ENCODE measurements at places on chromosomes 1 and 21.
A peak's percentile ranks its signal among the peaks of the same experiment; 100 is the strongest.

- DNase-seq = peak; percentile 47
Measured at GRCh38 chr1:109240158-109241152, 8.9 kb upstream of the CELSR2 start.

DNA sequence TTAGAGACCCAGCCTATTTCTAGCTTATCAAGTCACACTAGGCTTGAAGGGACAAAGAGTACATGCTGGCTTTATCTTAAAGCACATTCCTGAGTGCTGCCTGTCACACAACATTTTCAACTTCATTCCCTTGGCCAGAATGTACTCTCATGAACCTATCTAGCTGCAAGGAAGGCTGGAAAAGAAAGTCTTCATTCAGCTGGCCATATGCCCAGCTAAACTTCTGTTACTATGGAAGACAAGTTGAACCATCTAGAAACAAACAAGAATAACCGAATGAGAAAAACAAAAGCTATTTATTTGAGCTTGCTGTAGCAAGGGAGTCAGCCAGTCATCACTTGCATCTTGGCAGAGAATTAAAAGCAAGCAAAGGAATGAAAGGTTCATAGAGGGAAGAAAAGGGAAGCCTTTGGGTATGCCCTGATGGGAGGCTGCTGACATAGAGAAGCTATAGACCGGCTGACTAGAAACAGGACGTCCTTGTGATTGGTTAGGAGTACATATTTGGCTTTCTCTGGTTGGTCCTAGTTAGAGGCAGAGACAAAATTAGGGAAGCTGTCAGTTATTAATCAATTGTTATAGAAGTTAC is 108.4 kb downstream of the NEK7 start:
- DNase-seq = peak; percentile 79

GRCh38 chr1:84988588-84988987 is 8.3 kb downstream of the MCOLN2 start:
- DNase-seq = no peak

- peak; percentile 65 for DNase-seq
Measured at GRCh38 chr1:46533179-46533864, 18.1 kb downstream of the KNCN start.

DNA sequence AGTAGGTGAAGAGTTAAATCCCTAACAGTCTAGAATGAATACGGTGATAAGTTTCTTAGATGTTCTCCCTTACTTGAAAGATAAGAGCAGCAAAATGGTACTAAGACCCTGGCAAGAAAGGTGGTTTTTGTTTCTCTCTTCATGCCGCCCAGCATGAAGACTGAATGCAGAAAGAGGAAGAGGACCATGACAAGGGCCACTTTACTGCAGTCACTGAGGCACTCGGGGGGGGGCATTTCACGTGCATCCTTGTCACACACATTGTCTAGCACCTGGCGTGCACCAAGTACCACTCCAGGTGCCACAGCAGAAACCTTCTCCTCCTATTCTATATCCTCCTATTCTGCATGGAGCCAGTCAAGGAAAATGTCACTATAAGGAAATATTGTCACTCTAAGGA is 222.0 kb downstream of the TOMM20 start:
- no peak for DNase-seq

- DNase-seq = no peak
Measured at GRCh38 chr1:220326578-220326977, 54.3 kb upstream of the RAB3GAP2 start.

- DNase-seq = peak; percentile 94
Measured at GRCh38 chr1:107965110-107965991, at the start of gene VAV3. Gene VAV3, minus strand, starts transcription at chr1:107965180. Its CDS starts 311 bp downstream, at chr1:107964869.

DNA sequence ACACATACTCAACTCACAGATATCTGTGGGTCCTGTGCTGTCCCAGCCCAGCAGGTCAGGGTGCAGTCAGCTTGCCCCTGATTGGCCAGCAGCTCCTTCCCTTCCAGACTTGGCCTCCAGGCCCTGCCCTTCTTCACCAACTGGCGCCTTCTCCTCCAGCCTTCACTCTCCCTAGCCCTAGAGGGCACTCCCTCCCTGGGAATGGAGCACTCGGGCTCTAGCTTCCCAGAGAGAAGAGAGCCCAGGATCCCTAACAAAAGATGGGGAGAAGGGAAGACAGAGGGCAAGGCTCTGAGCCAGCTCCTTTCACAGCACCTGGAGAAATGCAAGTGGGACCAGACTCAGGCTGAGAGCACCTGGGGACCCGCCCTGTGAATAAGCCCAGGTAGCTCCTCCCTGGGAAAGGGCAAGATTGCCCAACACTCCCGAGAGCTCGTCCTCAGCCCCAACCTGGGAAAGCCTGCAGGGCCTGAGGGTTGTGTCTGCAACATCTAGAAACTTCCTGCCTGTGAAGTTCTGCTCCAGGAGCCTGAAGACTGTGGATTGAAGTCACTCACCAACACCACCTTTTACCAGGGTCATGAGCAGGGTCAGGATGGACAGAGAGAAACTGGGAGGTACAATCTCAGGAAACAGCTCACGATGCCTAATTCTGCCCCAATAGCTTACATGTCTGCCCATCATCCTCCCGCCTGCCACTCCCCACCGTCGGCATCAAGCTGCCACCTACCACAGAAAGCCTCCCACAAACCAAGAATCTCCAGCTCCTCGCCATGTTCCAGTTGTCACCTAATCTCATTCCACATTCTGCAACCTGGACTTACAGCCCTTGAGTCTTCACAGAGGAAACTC is at the start of gene PGLYRP4:
PGLYRP4 (minus strand) TSS at position 331 of the 852 bp plus-strand sequence. CDS start 909 bp downstream, outside the sequence.
- no peak for DNase-seq

GRCh38 chr1:37718181-37718900 is 26.0 kb downstream of the CDCA8 start:
- DNase-seq = no peak

- DNase-seq = no peak
Measured at GRCh38 chr1:162740755-162741154, 49.7 kb upstream of the HSD17B7 start.

DNA sequence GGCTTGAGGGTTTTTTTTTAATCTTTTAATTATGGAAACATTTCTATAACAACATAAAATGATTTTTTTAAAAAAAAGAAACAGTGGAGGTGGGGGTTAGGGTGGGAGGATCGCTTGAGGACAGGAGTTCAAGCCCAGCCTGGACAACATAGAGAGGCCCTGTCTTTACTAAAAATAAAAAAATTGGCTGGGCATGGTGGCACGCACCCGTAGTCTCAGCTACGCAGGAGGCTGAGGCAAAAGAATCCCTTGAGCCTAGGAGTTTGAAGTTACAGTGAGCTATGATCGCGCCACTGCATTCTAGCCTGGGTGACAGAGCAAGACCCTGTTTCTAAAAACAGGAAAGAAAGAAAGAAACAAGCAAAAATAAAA is 32.2 kb upstream of the RNF11 start:
- no peak for DNase-seq

DNA sequence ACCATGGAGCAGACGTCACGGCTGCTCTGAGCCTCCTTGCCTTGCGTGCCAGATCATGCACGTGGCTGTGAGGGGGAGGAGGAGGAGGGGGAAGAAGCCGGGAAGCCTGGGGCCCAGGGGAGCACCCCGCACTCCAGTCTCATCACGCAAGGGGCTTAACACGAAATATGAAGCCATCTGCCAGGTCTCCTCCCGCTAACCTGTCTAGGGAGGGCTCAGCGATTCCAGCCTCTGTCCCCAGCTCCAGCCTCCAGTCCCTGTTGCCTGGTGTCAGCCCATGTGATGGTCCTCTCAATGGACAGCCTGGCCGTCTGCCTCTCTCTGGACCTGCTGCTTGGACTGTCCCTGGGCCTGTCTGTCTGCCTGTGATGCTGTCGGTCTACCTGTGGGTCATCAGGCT is 22.5 kb upstream of the C1QA start:
- no peak for DNase-seq

- no peak for DNase-seq
Measured at GRCh38 chr1:53188099-53188498, 8.5 kb upstream of the CPT2 start.

DNA sequence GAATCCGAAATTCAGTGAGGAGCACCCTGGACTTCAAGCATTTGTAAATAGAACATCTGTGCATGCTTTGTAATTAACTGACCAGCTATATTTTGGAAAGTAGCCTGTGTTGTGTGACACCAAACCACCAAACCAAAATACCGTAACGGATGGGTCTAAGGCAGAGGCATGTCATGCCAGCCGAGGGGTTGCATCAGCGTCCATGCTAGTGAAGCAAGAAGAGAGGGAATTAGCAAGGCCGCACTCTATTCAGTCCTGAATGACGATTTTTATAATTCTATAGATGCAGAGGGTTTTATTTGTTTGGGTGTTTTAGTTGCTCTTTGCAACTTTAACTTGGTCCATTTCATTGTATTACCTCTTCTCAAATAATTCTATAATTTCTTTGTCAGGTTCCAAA is 116.8 kb upstream of the SMYD2 start:
- no peak for DNase-seq

DNA sequence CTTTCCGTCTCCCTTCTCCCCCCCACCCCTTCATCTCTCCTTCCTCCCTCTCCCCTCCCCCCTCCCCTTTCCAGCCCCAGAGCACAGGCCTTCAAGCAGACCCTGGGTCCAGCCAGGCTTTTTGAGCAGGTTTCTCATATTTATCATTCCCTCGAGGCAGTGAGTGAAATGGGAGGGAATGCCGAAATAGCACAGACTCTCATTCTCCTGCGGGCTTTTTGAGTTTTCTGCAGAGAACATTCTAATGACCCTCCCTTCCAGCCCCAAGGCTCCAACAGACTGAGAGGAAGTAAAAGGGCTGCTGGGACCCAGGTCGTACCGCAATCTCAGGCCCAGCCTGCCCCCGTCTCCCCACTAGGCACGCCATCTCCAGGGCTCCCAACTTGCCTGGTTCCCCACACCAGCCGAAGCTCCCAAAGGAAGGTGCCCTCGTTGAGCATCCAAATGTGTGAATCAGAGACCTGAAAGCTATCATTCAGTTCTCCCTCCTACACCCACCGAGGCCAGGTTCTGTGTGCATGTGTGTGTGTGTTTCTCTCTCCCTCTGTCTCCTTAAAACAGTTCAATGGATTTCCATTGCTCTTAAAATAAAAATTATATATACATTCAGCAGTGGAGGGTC is 22.3 kb downstream of the ACTA1 start:
- DNase-seq = no peak

DNA sequence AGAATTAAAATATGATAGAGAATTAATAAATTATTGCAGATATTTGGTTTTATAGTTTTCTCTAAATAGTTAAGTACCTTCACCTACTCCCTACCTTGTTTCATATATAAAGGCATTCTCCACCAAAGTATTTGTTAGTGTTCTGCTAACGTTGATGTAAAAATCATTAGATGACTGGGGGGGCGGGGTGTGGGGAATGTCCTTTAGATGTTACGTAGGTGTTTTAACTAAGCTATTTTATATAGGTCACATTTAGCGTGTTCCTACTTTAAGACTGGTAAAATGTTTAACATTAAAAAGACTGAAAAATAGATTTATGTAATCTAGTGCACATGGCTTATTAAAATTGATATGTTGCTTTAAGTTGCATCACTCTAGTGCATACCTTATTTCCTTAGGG is 48.6 kb downstream of the PTPRC start:
- no peak for DNase-seq

DNA sequence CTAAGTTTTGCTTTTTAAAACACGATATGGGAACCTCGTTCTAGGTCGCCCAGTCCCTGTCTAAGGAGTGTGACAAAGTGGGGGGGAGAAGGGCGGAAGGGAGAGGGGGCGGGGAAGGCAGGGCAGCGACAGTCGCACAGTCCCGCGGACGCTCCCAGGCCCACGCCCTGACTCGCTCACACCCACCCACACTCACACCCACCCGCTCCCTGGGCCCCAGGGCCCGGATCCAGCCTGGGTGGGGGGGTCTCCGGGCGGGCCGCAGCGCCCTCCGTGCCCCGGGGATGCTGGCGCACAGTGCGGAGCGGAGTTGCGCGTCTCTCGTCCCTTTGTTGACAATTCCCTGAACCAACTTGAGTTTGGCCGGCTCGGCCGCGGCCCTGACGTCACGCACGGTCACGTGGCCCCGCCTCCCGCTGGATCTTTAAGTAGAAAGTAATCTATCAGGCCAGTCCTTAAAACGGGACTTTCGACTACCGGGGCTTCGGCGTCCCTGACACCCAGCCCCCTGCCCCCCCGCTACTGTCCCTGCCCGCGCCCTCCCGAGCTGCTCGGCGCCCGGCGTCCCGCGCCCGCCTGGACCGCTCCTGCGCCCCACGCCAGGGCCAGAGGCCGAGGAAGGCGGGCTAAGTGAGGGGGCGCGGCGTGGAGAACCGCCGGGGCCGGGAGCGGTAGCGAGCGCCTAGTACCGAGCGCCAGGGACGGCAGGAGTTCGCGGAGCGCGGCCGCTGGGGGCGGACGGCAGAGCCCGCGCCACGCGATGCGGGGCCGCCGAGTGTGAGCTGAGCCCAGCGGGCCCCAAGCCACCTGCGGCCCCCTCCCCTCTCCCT is at the start of gene FOXD3:
FOXD3 (plus strand) TSS at position 454 of the 830 bp plus-strand sequence. CDS start 492 bp downstream, outside the sequence.
- peak; percentile 63 for DNase-seq

GRCh38 chr1:110616587-110616986 is 10.4 kb upstream of the KCNA2 start:
- DNase-seq = peak; percentile 93

DNA sequence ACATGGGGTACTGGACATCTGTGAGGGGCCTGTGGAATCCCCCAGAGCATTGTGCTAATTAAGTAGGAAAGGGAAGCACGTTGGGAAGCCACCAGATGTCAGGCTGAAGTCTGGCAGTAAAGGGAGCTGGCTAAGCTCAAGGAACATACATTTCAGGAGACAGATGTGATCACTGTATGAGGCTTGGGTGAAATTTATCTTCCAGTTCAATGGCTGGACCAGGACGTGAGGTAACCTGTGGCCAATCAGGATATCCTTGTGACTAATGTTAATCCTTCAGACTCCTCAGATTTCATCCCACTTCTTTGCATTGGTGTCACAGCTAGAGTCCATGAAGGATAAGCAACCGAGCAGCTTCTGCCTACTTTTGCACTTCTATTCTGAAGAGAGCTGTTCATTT is 110.2 kb upstream of the APP start:
- DNase-seq = no peak

DNA sequence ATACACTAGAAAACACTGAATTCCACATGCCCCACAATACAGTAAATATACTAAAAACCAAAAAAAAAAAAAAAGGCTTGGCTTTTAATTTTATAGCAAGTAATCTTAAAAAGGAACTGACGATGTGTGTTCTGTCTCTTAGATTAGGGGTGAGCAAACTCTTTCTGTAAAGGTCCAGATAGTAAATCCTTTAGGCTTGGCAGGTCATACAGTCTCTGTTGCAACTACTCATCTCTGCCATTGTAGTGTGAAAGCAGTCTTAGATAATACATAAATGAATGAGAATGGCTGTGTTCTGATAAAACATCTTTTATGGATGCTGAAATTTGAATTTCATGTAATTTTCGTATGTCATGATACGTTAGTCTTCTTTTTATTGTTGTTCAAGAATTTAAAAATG is 150.2 kb downstream of the SLC30A10 start:
- DNase-seq = no peak

DNA sequence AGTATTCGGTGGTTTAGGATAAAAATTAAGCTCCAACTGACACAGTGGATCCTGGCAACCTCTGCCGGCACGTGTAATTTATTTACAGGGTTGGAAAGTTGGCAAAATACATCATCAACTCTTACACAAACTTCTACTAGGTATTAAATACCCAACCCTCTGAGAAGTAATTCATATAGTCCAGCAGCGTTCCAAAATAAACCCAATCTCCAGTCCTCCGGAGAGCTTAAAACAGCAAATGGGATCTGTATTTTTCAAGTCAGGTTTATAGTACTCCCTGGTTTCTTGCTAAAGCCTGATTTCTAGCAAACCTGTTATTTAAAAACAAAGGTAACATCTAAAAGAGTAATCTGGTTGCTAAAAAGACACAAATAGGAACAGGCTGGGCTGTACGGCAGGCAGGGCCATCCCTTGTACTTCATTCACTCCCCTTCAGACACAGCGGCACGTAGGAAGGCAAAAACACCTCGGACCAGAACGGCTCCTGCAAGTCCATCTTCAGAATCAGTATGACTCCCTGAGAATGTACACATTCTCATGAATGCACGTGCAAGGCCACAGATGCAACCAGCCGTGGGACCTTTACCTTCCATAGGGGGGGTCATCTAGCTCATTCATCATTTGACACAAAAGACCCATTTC is 8.6 kb downstream of the GLIS1 start:
- DNase-seq = no peak

Measured in hematopoietic multipotent progenitor cell treated with erythropoietin and hydrocortisone succinate and interleukin-3 and kit ligand, for 4 days (in vitro differentiated cells).